Epithelial cell of proximal tubule (primary cell): ENCODE measurements at places on chromosomes 6 and 20. TPM values are rescaled to one million over a fixed set of nuclear protein-coding genes. Genes with fewer than 3 reads are reported as not detected.

GRCh38 chr6:4358414-4359107 lies 223.2 kb upstream of the ECI2 start:
- peak; percentile 97 for DNase-seq

DNA sequence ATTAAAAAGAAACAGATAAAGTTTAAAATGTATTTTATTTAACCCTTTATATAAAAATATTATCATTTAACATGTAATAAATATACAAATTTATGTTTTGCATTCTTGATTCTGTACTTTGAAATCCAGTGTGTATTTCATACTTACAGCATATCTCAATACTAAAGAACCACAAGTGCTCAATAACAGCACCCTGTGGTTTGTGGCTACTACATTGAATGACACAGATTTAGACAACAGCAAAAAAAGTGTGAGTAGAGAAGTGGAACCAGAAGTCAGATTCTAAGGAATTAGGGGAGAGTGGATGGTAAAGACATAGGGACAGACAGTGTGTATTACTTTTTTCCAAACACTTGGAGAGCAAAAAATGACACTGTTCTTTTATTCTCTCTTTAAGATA lies 524.5 kb downstream of the BMP2 start:
- DNase-seq: no peak

DNA sequence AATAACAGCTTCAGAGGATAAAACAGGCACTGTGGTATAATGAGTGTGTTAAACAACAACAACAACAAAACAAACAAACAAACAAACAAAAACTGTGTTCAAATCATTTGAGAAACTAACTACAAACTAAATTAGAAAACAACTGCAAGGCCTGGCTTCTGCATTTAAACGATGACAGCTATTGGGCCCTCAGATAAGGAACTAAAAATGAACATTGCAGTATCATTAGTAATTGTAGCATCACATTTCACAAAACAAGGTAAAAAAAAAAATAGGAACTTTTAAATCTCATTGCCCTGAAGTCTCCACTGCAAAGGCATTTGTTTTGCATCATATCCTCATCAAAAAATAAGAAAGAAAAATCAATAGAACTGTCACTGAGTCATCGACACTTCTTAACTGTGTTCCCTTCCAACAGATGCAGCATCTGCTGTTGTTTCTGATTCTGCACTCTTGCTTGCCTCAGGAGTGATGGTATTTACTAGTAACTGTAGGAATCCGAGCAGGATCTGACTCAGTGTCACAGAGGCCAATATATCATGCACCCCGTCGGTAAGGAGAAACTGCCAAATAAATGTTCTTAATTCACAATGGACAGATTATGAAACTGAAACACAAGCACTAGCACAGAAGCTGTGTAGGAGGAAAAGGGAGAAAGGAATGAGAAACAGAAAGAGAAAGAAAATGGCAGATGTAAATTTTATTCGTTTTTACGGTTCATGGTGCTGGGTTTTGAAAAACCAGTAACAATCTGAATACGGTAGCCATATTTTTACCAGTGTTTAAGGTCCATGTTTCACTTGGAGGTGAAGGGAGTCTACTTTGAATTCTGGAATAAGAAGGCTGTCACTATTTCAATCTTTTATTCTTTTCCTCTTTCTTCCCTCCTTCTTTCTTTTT lies 365.7 kb upstream of the EPHA7 start:
- peak; percentile 75 for DNase-seq

GCNT2 gene
- 17.5 and 31.2 TPM in 2 replicates for total RNA-seq

TDRD6 gene
- total RNA-seq: 0.06 TPM in 1 of 2 replicates, not detected in the other
